Activated CD8-positive, alpha-beta memory T cell treated with anti-CD3 and anti-CD28 coated beads for 1 hour (primary cell): ENCODE measurements at places on chromosomes 3 and 15.

GRCh38 chr3:113104357-113105092 is 106.8 kb upstream of the BOC start:
- no peak for DNase-seq

DNA sequence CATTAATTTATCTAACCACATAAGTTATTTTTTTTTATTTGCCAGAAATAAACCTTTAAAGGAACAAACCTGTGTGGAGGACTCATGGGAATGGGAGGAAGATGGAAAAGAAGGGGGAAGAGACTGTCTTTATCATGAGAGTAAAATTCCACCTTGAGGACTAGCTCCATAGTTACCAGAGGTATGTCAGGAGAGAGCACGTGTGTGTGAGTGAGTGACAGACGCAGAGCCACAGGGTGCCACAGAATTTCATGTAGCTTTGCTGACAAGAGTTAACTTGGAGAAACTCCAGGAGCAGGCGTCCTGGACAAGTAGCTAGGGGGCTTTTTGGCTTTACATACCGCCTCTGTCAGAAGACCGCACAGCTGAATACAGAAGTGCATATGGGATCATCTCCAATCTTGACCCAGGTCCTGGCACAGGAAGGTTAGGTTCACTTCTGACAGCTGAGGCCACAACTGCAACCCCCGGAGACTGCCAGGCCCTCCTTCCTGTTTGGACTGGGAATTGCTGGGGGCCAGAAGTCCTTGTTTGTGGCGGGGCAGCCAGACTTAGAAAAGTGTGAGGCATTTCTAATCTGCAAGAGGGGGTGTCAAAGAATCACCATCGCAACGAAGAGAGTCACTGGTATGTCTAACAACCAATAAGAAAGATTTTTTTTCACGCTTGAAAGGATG is 197.8 kb upstream of the TPM1 start:
- DNase-seq: no peak

DNA sequence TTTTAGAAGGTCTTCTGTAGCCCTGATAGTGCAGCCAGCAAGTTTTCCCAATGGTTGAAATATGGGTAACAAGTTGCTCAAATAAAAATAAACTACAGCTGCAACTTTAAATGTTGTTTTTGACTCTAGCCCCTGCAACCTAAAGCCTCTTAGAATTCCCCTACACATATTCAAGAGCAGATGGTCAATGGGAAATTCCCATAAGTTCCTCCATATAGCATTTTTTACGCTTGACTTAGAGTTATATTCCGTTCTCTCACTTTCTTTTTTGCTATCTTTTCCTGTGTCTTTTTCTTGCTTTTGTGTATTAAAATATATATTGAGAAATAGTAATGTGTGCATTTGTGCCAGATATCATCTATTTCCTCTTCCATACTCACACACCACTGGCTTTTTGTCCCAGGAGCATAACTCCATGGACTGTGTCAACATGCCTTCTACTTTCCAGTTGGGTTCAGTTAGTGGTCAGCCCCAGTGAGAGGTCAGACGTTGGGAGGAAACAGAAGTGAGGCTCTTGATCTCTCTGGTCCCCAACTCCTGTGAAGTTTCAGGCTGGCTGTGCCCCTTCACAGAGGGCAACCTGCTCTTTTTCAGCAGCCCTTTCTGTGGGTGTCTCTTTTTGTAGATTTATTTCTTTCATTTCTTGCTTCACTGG is 63.3 kb upstream of the TP63 start:
- DNase-seq: no peak

DNA sequence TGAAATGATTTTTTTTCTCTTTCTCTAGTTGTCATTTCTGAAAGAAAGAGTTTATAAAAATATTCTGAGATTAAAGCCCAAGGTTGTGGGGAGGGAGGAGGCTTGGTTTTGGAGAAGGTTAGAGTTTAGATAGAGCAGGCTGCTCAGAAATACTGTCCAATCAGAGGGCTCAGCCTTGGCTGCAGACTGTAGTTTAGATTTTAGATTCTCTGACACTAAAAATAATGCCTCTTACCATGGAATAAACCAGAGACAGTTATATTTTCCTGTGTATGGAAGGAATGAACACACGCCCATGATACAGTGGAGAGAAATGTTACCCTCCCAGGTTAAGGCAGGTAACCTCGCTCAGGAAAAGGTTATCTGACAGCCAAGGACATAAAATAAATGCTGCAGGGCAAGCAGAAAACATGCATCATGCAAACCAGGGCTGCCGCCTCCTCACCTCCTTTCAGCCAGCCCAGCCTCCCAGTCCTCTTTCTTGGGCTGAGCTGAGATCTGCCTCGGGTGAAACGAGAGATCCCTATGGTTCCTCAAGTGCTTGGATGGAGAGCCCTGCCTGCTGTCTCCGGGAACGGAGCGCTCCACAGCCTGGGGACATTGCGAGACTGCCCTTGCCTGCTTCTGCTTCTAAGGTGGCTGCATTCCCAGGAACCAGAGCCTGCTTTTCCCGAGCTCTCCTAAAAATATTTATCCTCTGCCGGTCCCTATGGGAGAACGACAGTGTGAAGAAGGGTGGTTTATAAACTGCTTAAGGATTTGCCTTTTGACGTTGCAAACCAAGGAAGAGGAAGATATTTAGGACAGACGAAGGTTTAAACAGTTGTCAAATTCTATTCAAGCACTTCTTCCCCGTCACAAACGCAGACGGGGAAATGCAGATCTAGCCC is 848 bp downstream of the NCEH1 start:
- DNase-seq: no peak

- DNase-seq: no peak
Observed at GRCh38 chr15:62607643-62608042, 434.9 kb upstream of the TPM1 start.

GRCh38 chr3:194032828-194033435 is 103.0 kb upstream of the HES1 start:
- no peak for DNase-seq

GRCh38 chr15:70062321-70062956 is 35.3 kb downstream of the TLE3 start:
- DNase-seq: no peak
